Muscle of arm (tissue), 14 donors: ENCODE measurements at places on chromosomes 6 and 20.

DNA sequence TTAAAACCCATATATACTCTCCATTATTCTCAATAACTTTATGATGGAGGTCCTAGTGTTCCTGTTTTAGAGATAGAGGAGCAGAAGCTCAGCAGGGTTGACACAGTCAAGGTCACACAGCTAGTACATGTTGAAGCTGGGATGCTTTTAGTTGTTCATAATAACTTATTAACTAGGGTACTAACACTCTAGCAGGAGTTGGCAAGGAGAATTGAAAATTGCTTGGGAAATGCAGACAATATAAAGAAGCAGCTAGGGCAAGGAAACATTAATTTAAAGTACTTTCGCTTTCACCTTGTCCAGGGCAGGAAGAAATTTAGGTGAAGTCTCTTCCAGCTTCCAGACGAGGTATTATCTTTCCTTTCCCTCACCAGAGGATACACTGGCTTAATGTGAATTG is 133.7 kb downstream of the RCAN2 start:
- DNase-seq: no peak

GRCh38 chr6:14141351-14142062 is 23.9 kb downstream of the CD83 start:
- no peak for DNase-seq

- DNase-seq: no peak
Measured at GRCh38 chr6:106591111-106591825, 38.0 kb downstream of the RTN4IP1 start.

DNA sequence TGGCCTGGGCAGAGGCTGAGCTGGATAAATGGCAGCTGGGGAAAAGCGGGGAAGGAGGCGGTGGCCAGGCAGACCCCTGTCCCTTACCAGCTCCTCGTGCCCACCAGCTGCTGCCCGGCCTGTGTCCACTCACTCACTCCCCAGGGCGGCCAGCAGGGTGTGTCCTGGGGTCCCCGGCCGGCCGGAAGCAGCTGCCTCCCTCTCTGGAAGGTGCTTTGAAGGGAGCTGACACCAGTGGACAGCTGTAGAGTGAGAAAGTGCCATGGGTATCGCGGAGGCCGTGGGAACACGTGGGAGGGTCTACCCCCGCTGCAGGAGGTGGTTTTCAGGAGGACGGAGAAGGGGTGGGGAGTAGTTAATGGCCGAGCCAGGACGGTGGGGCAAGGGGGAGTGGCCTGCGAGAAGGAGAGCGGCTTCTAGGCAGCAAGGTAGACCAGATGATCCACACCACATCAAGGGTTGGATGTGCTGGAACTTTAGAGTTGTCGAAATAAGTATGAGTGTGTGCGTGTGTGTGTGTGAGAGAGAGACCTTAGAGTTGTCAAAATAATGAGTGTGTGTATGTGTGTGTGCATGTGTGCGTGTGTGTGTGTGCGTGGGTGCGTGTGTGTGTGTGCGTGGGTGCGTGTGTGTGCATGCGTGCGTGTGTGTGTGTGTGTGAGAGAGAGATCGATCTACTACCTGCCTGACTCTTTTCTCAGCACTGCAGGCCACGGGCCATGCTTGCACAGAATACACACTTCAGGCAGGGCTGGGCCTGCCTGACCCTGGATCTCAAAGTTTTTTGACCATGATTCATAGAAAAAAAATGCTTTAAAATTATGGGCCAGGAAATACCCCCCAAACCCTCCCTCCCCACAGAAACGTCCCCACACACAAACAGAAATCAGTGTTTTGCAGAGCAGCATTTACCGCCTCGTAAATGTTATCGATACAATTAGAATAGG is 43.9 kb downstream of the CDH4 start:
- DNase-seq: no peak

DNA sequence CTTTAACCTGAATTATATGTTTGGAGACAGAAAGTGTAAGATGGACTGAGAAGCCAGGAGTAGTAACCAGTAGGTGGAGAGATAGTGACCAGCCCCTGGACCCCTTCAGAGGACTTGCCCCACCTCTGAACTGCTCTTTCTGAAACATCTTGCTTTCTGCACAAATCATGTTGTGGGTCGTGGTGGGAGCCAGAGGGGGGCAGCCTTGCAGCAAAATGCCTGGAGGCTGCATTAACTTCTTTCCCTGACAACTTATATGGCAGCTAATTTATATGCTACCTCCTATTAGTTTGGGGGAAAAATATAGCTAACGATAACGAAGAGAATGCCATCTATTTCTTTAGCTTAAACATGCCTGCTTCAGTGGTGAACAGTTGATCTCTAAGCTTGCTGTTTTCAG is 859.8 kb downstream of the MAFB start:
- peak; percentile 16 for DNase-seq

- DNase-seq: no peak
Measured at GRCh38 chr6:22364306-22364705, 67.5 kb upstream of the PRL start.

- no peak for DNase-seq
Measured at GRCh38 chr6:139853302-139853992, 479.0 kb upstream of the CITED2 start.

DNA sequence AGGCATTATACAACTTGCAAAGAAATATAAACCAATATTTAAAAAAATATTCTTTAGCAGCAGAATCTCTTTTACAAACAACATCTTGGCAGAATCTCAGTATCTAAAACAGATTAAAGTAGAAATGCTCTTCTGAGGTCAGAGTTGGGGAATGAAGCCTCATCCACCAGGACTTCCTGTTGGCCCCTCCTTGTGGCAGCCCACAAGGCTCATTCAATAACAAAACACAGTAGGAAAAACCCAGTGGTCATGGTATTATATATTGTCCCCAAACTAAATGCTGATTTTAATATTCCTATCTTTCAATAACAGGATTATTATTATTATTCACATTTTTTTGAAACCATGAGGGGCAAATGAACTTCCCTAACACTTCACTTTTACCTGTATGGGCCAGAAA is 368.6 kb downstream of the BTBD9 start:
- DNase-seq: no peak

GRCh38 chr6:2948228-2949025 is 22.9 kb downstream of the SERPINB6 start:
- DNase-seq: no peak

DNA sequence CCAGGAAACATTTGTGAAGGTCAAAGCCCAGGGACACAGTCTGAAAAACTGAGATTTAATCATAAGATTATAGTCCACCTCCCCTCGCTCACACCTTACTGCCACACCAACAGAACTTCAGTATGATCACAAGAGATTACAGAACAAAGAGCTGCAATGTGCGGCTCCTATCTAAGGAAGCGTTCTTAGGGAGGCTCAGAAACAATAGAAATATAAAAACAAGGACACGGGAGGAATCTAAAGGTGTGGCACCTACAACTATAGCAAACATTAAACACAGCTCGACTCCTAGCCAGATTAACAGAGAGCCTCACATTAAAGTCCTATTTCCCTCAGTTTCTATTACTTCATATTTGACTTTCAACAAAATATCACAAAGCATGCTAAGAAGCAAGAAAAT is 40.4 kb upstream of the THEMIS start:
- DNase-seq: no peak

DNA sequence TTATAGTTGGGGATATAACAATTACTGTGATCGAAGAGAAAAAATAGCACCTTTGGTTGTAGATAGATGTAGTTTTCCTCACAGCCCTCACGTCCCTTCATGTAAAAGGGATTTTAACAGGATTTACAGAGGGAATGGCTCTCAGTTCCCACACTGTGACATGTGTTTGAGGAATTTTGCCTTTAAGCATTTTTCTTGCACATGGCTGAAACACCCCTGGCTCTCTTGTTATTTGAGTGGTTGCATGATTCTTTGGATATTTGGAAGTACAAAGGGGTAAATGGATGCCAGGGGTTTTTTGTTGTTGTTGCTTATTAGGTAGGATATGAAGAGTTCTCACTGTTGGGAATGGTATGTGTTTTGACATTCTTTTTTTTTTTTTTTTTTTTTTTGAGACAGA is 48.2 kb downstream of the JAG1 start:
- no peak for DNase-seq

- no peak for DNase-seq
Measured at GRCh38 chr6:118372413-118372812, 175.7 kb upstream of the PLN start.

- no peak for DNase-seq
Measured at GRCh38 chr20:62259294-62259565, 20.9 kb downstream of the OSBPL2 start.

- no peak for DNase-seq
Measured at GRCh38 chr6:108872141-108872557, 23.9 kb downstream of the ARMC2 start.

GRCh38 chr6:118674772-118675171 is 23.4 kb upstream of the CEP85L start:
- no peak for DNase-seq

GRCh38 chr6:56370127-56370540 is 122.8 kb upstream of the COL21A1 start:
- DNase-seq: peak; percentile 86

- no peak for DNase-seq
Measured at GRCh38 chr6:139695361-139695760, 320.9 kb upstream of the CITED2 start.

DNA sequence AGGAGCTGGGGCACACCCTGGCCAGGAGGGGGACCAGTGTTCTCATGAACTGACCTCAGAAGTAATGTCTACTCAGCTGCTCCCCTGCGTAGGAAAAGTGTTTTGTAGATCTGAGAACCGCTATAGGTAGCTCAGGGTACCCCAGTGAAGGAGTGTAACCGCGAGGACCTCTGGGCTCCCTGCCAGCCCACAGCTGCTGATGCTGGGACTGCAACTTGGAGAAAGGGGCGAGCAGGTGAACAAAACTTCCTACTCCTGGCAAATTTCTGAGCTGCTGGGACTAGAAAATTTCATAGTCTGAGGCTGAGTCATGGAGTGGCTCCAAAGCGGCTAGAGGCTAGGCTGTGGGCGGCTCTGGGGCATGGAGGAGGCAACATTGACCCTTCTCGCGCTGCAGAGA is 51.9 kb downstream of the PYGB start:
- DNase-seq: no peak

DNA sequence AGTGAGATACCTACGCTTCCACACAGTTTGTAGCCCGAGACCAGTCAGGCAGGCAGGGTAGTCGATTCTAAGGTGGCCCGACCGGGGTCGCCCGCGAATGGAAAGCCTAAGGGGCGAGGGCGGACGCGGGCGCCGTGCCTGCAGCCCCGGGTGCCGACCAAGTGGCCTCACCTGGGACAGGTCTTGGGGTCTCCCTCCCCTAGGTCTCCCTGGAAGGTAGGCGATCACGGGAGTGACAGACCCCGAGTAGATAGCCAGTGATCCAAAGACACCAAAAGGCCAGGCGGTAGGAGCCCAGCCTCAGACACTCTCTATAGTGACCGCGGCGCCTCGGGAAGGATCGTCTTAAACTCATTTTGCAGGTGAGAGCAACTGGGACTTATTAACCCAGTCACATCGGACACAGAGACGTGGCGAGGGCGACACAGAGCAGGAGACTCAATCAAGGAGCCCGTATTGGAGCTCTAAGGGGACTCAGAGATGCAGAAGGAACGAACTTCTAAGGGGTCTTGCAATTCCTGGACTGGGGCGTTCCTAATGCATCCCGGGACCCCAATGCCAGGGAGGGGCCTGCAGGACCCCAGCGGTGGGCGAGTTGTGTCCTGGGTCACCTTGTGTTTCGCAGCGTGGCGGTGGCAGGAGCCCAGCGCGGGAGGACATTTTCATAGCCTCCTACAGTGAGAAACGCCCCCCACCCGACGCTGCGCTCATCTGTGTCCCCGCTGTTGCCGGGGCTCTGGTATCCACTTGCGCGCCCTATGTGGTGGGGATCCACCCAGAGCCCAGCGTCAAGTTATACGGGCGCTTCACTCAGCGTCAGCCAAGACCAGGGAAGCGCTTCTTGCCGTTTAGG is 2.1 kb upstream of the VSX1 start:
- no peak for DNase-seq

DNA sequence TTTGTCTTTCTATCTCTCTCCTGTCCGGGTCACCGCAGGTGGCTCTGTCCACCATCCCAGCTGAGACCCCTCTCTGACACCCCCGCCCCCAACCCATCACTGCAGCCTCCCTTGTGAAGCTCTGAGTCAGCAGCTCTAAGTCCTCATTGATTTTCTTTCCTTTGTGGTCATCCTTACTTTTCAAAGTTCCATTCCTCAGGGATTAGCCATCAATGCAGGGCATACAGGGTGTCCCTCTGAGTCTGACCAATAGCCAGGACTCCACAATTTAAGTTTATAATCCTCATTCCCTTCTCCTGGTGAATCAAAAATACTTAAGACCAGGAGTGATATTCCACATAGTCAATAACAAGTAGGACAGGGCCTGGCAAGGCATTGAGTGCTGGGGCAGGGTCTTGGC is 333.3 kb upstream of the CNR1 start:
- no peak for DNase-seq

DNA sequence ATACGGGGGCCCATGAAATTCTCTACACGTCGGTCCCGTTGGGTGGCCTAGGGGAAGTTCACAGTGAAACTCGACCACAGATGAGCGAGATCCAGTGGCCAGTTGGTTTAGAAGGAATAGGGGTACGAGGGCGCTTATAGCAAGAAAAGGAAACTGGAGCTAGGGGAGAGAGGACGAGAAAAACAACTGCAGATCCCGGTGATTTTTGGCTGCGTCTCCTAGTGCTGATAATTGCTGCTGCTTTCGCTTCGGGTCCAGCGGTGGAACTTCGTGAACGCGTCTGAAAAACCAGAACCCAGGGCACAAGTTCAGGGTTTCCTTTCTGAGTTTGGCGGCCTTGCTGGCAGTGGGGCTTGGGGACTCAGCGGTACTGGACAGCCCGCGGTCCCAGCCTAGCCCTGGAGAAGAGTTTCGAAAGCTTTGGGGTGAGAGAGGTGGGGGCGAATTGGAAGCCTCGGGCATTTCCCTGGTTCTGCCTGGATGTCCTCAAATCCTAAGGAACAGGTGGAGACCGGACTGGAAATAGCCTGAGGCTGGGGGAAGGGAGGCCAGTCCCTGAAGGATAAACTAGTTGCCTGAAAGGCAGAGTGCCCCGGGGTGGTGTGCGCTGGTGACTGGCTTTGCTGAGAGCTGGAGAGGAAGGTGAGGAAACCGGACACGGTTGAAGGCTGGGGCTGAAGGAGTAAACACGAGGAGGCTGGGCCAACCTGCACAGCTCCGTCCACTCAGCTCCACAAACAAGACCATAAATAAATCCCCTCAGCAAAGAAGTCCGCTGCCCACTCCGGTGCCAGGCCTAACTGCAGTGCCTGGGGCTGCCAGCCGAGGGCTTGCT is 793 bp downstream of the GMPR start:
- peak; percentile 64 for DNase-seq

DNA sequence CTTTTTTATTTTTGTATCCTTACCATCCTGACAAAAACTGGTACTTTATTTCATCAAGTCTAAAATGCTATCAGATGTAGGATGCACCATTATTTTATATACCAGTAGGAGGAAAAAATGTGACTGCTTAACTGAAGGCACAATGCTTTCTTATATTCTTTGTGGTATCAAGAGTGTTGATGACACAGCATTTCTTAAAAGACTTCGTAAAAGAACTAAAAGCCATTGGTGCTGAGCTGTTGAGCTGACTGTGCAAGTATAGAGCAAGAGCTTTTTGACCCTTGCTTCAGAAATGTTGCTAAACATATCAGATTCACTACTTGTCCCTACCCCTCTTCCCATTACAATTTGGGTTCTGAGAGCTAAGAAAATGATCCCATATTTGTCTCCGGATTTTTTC is 17.5 kb downstream of the SF3B5 start:
- DNase-seq: no peak
